ENCODE measurements at places on chromosomes 12 and 14.
A peak's percentile ranks its signal among the peaks of the same experiment; 100 is the strongest.

DNA sequence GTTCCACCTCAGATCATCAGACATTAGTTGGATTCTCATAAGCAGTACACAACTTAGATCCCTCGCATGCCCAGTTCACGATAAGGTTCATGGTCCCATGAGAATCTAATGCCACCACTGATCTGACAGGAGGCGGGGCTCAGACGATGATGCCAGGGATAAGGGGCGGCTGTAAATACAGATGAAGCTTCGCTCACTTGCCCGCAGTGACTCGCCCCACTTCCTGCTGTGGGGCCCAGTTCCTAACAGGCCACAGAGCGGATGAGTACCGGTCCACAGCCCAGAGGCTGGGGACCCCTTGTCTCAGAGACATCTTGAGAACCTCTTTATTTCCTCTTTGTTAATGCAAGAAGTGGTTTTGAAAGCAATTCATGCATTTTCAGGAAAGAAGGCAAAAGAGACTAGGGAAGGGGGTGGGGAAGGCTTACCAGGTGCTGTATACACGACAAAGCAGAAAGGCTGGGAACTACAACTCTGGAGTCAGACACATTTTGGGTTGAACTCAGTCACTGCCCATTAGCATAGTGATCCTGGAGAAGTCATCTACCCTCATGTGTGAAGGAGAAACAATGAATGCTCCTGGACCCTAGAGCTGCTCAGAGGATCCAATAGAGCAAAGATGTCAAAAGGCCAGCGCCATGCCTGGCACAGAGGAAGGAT, 68.7 kb downstream of the EID3 start:
- no peaks in the 10 kb centered on the region for H3K36me3 ChIP-seq
- H3K27ac ChIP-seq = no peak overlapping the region
- no peak overlapping the region for H3K4me3 ChIP-seq
- H3K27me3 ChIP-seq = no peaks in the 10 kb centered on the region
- no peak for DNase-seq

- H3K36me3 ChIP-seq = no peaks in the 10 kb centered on the region
- no peak overlapping the region for H3K4me3 ChIP-seq
- no peak for DNase-seq
- no peaks in the 10 kb centered on the region for H3K4me1 ChIP-seq
These were observed 29.5 kb downstream of the RIMBP2 start for GRCh38 chr12:130686511-130686991.

DNA sequence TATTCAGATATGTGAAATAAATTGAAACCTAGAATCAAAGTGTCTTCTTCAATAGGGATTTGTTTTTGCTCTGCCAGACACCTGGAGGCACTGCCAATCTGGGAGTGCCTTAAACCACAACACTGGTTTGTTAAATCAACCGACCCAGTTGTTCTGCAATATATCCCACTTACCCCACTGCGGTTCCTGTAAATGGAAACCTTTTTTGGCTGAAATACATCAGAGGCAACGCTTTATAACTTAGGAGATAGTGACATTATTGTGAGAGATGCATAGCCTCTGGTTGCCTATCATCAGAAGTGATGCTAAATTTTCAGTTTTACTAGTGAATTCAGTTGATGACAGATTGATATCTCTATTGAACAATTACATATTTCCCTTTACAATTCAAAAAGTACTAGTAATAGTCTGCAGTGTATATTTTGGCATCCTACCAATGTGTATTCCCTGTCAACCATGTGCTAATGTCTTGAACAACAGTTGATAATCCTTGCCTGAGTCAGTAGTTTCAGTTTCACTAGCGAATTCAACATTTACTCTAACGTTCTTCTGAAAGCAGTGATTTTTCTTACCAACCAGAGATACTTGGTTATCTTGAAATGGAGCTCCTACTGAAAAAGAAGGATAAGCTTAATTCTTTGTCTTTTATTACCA, 30.5 kb downstream of the PPP2R5C start:
- no peak for DNase-seq
- peak overlapping the region; percentile 44 for H3K4me3 ChIP-seq
- peaks cover 4% of the 10 kb centered on the region for H3K4me1 ChIP-seq
- H3K36me3 ChIP-seq = no peaks in the 10 kb centered on the region

DNA sequence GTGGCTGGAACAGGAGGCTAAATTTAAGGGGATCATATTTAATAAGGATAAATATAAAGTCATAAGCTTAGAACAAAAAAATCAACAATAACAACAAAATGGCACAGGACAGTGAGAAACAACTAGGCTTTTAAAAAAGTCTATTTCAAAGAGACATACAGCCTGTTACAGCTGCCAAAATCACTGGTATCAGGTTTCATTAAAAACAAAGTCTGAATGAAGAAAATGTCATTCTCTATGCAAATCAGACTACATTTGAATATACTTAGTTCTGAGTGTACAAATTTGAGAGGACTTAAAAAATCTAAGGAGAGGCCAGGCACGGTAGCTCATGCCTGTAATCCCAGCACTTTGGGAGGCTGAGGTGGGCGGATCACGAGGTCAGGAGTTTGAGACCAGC, 44.0 kb downstream of the TFCP2 start:
- no peak overlapping the region for H3K4me3 ChIP-seq
- H3K36me3 ChIP-seq = peaks cover 8% of the 10 kb centered on the region
- H3K27ac ChIP-seq = no peak overlapping the region
- DNase-seq = no peak
- H3K4me1 ChIP-seq = no peaks in the 10 kb centered on the region
- no peaks in the 10 kb centered on the region for H3K27me3 ChIP-seq

- H3K4me3 ChIP-seq = no peak overlapping the region
- peak overlapping the region; percentile 50 for H3K27ac ChIP-seq
- DNase-seq = no peak
- H3K36me3 ChIP-seq = no peaks in the 10 kb centered on the region
- no peaks in the 10 kb centered on the region for H3K27me3 ChIP-seq
These were observed 79.6 kb downstream of the ITPK1 start for GRCh38 chr14:93035917-93036651.

DNA sequence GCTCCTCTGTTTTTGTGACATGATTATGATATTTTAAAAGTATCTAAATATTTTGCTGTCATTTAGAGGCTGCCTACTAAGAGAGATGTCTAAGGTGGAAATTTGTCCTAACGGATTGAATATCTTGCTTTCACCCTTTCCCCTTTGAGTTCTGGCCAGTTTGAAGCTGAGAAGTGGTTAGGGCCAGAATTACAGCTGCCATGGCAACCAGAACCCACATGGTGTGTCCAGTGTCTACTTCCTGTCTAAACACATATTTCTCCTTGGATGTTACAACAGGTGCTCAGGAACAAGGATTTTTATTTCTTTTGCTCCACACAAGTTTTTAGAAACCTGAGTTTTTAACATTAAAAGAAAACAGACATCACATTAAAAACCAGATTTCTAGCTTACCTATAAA, 335.1 kb upstream of the OR4E1 start:
- no peak overlapping the region for H3K27ac ChIP-seq
- H3K36me3 ChIP-seq = no peaks in the 10 kb centered on the region
- H3K4me1 ChIP-seq = no peaks in the 10 kb centered on the region
- H3K27me3 ChIP-seq = no peaks in the 10 kb centered on the region
- DNase-seq = no peak

- H3K27ac ChIP-seq = no peak overlapping the region
- no peak overlapping the region for H3K4me3 ChIP-seq
- no peaks in the 10 kb centered on the region for H3K36me3 ChIP-seq
- no peaks in the 10 kb centered on the region for H3K4me1 ChIP-seq
These were observed 137.8 kb downstream of the HMGA2 start for GRCh38 chr12:65962036-65962430.

GRCh38 chr14:102525219-102525928, 15.8 kb upstream of the ANKRD9 start:
- H3K27ac ChIP-seq = peak overlapping the region; percentile 69
- peak overlapping the region; percentile 76 for H3K4me3 ChIP-seq
- no peak for DNase-seq
- no peaks in the 10 kb centered on the region for H3K27me3 ChIP-seq
- no peaks in the 10 kb centered on the region for H3K36me3 ChIP-seq
- H3K4me1 ChIP-seq = peaks cover 9% of the 10 kb centered on the region

- DNase-seq = no peak
- H3K27me3 ChIP-seq = no peaks in the 10 kb centered on the region
These were observed 12.5 kb downstream of the AHSA1 start for GRCh38 chr14:77470224-77470870.

DNA sequence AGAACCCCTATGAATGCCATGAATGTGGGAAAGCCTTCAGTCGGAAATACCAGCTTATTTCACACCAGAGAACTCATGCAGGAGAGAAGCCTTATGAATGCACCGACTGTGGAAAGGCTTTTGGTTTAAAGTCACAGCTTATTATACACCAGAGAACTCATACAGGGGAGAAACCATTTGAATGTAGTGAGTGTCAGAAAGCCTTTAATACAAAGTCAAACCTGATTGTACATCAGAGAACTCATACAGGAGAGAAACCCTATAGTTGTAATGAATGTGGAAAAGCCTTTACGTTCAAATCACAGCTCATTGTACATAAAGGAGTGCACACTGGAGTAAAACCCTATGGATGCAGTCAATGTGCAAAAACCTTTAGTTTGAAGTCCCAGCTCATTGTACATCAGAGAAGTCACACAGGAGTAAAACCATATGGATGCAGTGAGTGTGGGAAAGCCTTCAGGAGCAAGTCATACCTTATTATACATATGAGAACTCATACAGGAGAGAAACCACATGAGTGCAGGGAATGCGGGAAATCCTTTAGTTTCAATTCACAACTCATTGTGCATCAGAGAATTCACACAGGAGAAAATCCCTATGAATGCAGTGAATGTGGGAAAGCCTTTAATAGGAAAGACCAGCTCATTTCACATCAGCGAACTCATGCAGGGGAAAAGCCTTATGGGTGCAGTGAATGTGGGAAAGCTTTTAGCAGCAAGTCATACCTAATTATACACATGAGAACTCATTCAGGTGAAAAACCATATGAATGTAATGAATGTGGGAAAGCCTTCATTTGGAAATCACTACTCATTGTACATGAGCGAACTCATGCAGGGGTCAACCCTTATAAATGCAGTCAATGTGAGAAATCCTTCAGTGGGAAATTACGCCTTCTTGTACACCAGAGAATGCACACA, 22.3 kb downstream of the ZNF268 start:
- H3K36me3 ChIP-seq = peaks cover 41% of the 10 kb centered on the region
- DNase-seq = no peak
- H3K27ac ChIP-seq = no peak overlapping the region

- H3K27ac ChIP-seq = no peak overlapping the region
- H3K27me3 ChIP-seq = no peaks in the 10 kb centered on the region
- peaks cover 3% of the 10 kb centered on the region for H3K36me3 ChIP-seq
- no peaks in the 10 kb centered on the region for H3K4me1 ChIP-seq
- H3K4me3 ChIP-seq = no peak overlapping the region
- no peak for DNase-seq
These were observed 11.9 kb upstream of the ATP5F1B start for GRCh38 chr12:56657416-56658379.

DNA sequence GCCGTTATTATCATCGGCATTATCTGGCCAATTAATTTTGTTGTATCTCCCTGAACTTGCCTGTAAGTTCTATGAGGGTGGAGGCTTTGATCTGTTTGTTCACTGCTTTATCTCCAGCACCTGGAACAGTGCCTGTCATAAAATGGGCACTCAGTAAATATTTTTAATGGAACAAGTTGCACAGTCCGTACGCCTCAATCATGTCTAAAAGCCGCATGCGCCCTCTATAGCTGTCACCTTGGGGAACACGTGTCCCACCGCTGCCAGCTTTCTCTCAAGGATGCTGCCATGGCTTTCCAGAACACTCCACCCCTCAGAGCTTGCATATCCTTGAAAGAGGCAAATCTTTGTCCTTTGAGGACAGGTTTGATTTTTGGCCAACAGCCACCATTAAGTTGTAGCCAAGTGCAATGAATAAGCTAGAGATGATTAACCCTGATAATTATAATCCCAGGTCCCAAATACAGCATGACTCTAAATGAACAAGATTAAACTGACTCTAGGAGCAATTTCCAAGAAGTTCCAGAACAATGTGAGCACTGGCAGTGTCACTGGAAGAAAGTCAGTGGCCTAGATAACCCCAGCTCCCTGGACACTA, 55.1 kb downstream of the ERH start:
- H3K27ac ChIP-seq = no peak overlapping the region
- H3K27me3 ChIP-seq = no peaks in the 10 kb centered on the region
- H3K4me3 ChIP-seq = no peak overlapping the region
- no peaks in the 10 kb centered on the region for H3K4me1 ChIP-seq

- DNase-seq = no peak
- no peaks in the 10 kb centered on the region for H3K36me3 ChIP-seq
- H3K4me3 ChIP-seq = no peak overlapping the region
- no peaks in the 10 kb centered on the region for H3K4me1 ChIP-seq
These were observed 78.0 kb upstream of the TMTC2 start for GRCh38 chr12:82608706-82609105.

- no peaks in the 10 kb centered on the region for H3K36me3 ChIP-seq
- H3K4me3 ChIP-seq = peak overlapping the region; percentile 73
- no peaks in the 10 kb centered on the region for H3K27me3 ChIP-seq
- H3K4me1 ChIP-seq = peaks cover 20% of the 10 kb centered on the region
- DNase-seq = peak; percentile 25
These were observed 3.7 kb downstream of the REM2 start for GRCh38 chr14:22886500-22887259.

GRCh38 chr12:119479121-119479561, 114.4 kb upstream of the TMEM233 start:
- DNase-seq = no peak
- no peaks in the 10 kb centered on the region for H3K4me1 ChIP-seq
- H3K36me3 ChIP-seq = no peaks in the 10 kb centered on the region

- no peak for DNase-seq
- H3K4me1 ChIP-seq = peaks cover 31% of the 10 kb centered on the region
- H3K4me3 ChIP-seq = no peak overlapping the region
- peaks cover 3% of the 10 kb centered on the region for H3K36me3 ChIP-seq
- peak overlapping the region; percentile 29 for H3K27ac ChIP-seq
These were observed 9.2 kb downstream of the GLIPR1 start for GRCh38 chr12:75489613-75490210.

DNA sequence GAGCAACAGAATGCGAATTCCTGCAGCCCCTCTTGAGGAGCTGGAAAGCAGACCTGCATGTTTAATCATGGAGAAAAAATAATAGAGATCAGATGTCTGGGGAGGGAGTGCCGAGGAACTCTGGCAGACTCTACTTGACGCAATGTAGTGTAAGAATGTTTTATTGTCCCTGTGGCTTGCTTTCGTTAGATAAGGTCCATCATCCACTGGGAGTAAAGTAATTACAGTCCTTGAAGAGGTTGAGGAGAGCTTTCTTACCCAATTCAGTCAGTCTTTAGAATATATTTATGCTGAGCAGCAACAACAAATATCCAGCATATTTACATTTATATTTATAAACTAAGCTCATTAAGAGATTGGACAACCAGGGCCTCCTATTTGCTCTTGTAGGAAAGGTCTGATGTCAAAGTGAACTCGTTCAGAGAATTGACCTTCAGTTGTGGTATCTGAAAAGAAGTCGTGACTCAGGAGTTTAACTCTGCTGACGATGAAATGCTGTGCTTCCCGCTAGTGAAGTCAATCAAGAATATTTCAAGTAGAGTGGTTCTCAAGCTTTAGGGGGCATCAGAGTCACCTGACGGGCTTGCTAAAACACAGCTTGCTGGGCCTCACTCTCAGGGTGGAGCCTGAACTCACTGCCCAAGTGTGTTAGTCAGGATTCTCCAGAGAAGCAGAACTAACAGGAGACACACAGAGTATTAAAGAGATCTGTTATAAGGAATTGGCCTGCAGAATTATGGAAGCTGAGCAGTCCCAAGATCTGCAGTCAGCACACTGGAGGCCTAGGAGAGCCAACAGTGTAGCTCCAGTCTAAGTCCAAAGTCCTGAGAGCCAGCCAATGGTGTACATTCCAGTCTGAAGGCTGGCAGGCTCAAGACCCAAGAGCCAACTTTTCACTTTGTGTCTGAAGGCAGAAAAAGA, 139.3 kb upstream of the LMNTD1 start:
- H3K27me3 ChIP-seq = no peaks in the 10 kb centered on the region
- DNase-seq = no peak
- no peaks in the 10 kb centered on the region for H3K36me3 ChIP-seq
- H3K27ac ChIP-seq = no peak overlapping the region

- no peaks in the 10 kb centered on the region for H3K4me1 ChIP-seq
- H3K27me3 ChIP-seq = no peaks in the 10 kb centered on the region
- no peak overlapping the region for H3K27ac ChIP-seq
These were observed 105.4 kb downstream of the PAPLN start for GRCh38 chr14:73342670-73343069.

Data from thoracic aorta (tissue), 2 donors.